ENCODE measurements at places on chromosomes 1 and 21.

DNA sequence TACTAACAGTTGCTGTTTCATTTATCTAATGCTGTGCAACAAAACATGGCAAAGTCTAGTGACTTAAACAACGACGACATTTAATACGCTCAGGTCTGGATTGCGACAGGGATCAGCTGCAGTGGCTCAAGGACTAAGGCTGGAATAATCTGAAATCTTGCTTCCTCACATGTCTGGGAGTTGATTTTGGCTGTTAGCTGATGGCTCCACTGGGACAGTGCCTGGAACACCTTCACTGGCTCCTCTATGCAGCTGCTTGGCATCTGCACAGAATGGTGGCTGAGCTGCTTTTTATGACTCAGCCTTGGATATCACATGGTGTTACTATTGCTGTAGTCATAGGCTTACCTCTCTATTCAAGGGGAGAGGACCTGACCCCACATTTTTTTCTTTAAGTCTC, 24.0 kb upstream of the BTG3 start:
- DNase-seq, result no peak

DNA sequence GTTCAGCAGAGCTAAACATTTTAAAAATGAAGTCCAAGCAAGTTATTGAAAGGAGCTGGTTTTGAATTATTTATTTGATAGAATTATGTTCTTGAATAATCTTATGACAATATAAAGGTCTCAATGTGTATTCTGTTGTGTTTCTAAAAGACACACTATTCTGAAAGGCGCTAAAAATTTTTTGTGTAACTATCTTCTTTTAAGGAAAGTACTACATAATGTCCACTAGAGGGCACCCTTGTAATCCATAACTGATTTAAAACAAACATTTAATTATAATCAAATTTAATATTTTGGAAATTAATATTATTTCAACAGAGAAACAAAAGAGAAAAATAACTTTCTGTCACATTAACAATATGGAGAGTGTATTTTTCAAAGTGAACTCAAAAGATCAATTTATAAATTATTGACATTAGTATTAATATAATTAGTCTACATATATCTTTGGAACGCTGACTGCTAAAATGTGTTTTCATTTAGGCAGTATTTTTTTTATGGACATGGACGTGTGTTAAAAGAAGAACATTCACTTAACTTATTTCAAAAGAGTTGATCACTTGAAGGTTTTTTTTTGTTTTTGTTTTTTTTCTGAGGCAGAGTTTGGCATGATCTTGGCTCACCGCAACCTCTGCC, 248.4 kb downstream of the DENND1B start:
- DNase-seq, result no peak

- DNase-seq, result no peak
Measured at GRCh38 chr1:204130178-204130577, 21.7 kb downstream of the ETNK2 start.

GRCh38 chr1:58426918-58427317, 119.6 kb downstream of the OMA1 start:
- DNase-seq, result no peak

DNA sequence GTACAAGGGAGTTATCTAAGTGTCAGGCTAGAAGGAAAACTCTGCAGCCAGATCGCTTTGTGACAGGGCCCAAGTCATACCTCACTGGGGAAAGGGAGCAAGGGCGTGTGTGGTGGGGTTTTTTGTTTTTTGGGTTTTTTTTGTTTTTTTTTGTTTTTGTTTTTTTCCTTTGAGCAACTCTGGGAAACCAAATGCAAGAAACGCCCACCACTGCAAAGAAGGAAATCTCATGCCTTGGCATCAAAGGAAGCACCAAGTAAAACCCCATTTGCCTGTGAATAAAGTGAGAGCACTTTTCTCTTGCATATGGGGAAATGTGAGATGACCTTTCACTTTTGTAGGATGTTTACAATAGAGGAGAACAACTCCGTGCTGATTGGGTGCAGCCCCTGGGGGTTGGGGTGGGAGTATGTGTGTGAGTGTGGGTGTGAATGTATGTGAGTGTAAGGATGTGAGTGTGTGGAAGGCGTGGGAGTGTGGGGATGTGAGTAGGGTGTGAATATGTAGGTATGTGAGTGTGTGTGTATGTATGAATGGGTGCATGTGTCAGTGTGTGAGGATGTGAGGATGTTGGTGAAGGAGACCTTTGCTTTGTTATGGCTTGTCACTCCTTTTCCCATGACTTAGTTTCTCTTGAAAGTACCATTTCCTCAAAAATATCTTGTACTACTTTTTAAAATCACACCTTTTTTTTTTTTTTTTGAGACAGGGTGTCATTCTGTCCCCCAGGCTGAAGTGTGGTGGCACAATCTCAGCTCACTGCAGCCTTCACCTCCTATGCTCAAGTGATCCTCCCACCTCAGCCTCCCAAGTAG, 34.6 kb downstream of the IL12RB2 start:
- no peak for DNase-seq

DNA sequence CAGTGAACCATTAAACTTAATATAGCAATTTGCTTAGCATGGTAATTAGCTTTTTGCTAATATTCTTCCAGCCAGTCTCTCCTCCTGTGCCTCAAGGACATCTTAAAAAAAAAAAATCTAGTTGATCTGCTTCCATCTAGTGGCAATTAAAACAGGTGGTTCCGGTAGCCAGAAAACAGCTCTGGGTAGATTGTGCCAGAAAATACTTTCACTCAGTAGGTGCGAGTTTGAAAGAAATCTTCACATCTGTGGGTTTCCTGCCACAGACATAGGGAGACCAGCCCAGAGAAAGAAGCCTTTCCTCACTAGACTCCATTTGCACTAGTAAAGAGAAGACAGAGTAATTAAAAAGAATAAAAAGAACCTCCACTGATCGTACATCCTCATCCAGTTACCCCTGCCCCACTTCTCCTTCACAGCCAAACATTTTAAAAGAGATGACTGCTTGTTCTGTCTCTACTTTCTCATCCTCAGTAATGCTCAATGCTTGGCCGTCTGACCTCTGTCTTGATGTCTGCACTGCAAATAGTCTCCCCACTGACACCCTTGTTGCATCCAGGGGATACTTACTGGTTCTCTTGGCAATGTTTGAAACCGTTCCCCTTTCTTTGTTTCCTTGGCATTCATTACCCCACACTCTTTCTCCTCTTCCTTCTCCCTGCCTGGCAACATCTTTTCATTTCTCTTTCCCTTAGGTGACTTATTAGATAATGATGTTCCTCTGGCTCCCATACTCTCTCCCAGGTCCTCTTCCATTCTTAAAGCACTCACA, 16.9 kb downstream of the SELL start:
- DNase-seq, result no peak

DNA sequence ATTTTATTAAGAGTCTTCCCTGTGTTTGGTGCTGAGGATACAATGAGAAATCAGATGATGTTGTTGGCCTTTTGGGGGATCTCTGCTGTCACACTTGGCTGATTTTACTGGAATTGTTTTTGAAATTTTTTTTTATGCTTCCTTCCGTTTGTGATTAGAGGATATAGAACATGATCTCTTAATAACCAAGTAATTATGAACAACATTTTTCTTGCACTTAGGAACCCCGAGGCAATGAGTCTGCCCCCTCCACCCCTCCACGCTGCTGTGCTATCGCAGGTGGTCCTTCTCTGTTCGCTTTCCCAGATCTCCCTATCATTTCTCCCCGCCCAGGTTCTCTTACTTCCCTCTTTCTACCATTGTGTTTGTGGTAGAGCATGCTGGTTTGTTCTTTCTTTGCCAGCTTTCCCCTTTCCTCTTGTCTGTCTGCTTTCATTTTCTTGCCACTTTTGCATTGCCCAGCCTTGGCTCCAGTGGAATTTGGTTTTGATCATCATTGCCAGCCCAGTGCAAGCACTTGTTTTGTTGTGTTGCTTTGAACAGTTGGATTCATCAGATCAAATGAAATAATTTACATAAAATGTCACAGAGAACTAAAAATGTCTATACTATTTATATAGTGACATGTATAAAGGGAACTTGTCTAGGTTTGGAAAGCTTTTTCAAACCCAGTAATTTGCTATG, 73.1 kb upstream of the SCCPDH start:
- no peak for DNase-seq
